ENCODE measurements at places on chromosomes 3 and 15. TPM values are rescaled to one million over a fixed set of nuclear protein-coding genes. Genes with fewer than 3 reads are reported as not detected.

DNA sequence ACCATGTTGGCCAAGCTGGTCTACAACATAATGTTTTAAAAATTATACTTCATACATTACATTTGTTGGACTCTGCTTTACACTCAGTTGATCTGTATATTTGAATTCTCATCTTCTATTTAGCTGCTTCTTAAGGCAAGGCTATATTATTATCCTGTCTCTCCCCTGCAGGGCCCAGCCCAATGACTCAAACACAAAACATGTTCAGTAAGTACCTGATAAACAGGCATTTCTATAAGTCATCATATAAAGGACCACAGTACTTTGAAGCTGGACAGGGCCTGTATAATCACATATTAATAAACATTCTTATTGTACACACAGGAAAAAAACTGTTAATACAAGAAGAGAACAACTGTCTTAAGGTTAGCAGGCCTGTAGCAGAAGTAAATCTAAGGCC lies 36.2 kb downstream of the NGLY1 start:
- no peak for DNase-seq

DNA sequence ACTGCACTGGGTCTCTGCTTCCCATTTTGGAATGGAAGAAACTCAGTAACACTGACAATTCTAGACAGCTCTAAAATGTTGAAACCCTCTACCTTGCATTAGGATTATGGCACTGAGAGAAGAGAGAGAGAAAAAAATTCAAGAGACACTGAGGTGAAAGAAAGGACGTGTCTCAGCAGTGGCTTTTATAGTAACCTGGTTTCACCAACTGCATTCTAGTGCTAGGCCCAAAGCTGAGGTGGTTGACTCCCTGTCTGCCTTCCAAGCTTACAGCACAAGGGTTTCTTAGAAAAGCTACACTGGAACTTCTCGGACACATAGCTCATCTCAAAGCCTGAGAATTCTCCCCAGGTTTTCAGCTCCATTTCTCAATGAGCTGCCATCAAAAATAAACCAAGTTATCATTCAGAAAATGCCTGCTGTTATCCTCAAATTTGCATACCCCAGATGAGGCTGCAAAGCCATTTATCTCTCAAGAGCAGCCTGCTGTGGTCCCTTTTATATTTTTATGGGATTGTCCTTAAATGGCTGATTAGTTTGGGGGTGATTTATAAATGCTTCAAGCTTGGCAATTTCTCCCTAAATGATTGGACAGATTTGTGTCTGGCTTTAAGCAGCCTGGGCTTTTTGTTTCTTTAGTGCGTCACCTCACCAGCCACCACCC lies 279.9 kb downstream of the EBLN2 start:
- DNase-seq, result no peak

The MORC1 gene
- not detected for total RNA-seq

The CPOX gene
- total RNA-seq, result 21.9 TPM

The ELP6 gene
- total RNA-seq, result 25.1 TPM

GRCh38 chr3:34020726-34021680 lies 222.6 kb downstream of the PDCD6IP start:
- DNase-seq, result no peak

GRCh38 chr15:99614749-99615288 lies 49.0 kb downstream of the MEF2A start:
- DNase-seq, result no peak

The GATA2 gene
- total RNA-seq, result 23.9 TPM

DNA sequence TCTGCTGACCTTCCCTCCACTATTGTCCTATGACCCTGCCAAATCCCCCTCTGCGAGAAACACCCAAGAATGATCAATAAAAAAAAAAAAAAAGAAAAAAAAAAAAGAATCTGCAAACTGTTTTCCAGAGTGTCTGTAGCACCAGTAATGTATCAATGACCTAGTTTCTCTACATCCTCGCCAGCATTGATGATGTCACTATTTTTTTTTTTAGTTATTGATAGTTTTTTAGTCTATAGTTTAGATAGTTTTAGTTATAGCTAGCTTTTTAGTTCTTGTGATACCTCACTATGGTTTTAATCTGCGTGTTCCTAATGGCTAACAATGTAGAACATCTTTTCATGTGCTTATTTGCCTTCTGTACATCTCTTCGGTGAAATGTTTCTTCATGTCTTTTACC lies 36.1 kb upstream of the XIRP1 start:
- DNase-seq, result no peak

- DNase-seq, result no peak
These were observed 68.6 kb upstream of the FAM174B start for GRCh38 chr15:92724144-92724543.

The SI gene
- 4.7 TPM for total RNA-seq

- DNase-seq, result no peak
These were observed 561.7 kb upstream of the SGO1 start for GRCh38 chr3:20747741-20748140.

The CACNA1D gene
- total RNA-seq, result 17.4 TPM

GRCh38 chr3:119356646-119357045 lies 62.5 kb downstream of the ARHGAP31 start:
- no peak for DNase-seq

- no peak for DNase-seq
These were observed 1.4 kb downstream of the MORF4L1 start for GRCh38 chr15:78873793-78874765.

- no peak for DNase-seq
These were observed 189.7 kb downstream of the MEX3B start for GRCh38 chr15:81856001-81856633.

DNA sequence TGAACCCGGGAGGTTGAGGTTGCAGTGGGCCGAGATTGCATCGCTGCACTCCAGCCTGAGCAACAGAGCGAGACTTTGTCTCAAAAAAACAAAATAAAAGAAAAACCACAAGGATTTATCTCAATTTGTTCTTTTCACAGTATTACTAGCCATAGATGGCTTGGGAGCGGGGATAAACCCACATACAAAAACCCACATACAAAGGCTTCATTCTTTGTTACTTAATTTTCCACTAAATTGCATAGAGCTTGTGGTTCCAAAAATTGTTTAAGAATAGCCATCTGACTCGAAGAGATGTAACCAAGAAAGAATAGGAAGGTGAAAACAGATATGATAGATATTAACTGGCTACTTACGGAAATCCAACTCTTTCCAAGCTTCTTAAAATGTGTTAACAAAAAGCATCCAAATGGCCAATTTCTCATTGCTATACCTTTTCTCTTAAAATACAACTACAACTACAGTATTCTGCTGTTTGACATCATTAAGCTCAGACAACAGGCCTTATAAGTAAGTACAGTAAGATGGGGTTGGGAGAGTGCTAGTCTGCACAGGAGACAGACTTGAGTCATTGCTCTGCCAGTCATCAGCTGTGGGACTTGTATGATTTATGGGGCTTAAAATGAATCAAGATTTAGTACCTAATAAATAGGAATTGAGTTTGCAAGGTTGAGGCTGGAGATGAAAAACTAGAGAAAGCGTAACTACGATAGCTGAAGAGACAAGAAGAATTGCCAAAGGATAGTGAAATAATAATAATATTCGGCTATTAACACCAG lies 96.6 kb upstream of the PLXND1 start:
- no peak for DNase-seq

- DNase-seq, result no peak
These were observed 45.5 kb downstream of the CBLB start for GRCh38 chr3:105823149-105823867.

GRCh38 chr3:117820658-117821299 lies 1111.2 kb downstream of the TUSC7 start:
- DNase-seq, result no peak

DNA sequence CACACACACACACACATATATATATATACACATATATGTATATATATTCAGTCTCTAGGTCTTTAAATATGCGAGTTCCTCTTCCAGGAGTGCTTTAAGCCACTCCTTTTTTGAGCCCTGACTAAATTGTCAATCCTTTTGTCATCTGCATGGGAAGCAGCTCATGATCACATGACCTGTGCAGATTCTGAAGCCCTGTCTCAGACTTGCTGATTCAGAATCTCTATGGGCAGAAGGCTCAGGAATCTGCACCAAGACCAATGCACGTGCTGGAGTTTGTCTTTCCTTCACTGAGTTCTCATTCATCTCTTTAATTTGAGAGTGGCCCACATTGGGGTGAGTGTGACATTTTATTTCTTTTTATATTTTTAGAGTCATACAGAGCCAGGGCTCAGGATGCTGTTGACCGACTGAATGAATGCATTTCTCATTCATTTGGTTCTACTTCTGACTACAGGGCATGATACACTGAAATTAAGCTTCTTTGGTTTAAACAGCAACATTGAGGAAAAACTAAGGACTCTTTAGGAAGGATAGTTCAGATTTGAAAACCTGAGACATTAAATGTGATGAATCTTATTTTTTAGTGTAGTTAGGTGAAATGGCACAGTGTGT lies 307.5 kb downstream of the EDEM1 start:
- no peak for DNase-seq

DNA sequence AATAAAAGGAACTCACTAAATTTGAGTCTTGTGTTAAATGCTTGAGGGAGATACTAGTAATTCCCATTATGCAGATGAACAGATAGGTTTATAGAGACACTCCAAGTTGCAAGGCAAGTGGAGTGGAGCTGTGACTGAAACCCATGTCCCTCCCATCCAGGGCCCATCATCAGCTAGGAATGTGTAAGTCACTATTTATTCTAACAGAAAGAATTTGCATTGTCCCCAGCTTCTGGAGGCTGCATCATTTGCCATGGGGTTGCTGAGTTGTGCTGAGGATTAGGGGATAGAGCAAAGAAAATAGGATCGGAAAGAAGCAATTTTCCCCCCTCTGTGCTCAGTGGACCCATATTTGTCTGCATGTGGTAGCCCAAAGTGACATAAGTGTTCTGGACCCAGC lies 197.4 kb upstream of the RGMA start:
- DNase-seq, result no peak

The SRPRB gene
- total RNA-seq, result 80.9 TPM

GRCh38 chr15:48798319-48798718 lies 12.6 kb downstream of the CEP152 start:
- no peak for DNase-seq

- no peak for DNase-seq
These were observed 2.5 kb downstream of the PIK3CA start for GRCh38 chr3:179150610-179151009.

DNA sequence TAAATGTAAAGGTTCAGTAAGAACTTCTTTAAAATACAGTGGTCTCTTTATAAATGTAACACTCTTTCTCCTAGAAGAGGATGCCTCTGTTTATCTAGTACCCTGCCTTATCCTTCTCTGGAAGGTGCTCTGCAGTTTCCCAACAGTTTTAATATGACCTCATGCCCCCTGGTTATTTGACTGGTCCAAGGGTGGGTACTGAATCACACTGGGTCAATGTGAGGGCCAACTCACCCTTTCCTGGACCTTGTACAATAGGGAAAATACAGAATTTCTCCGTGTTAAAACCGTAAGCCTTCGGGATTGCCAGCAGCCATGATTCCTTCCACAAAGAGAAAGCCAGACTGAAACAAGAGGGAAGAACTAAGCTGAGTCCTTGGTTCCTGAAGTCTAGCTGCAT lies 9.2 kb downstream of the DCBLD2 start:
- DNase-seq, result no peak

The SCG5 gene
- total RNA-seq, result 127 TPM

The NFKBIZ gene
- total RNA-seq, result 54.1 TPM

- no peak for DNase-seq
These were observed 182.4 kb downstream of the UACA start for GRCh38 chr15:70580958-70581357.

GRCh38 chr3:45955017-45955647 lies 11.9 kb downstream of the CXCR6 start:
- DNase-seq, result no peak

DNA sequence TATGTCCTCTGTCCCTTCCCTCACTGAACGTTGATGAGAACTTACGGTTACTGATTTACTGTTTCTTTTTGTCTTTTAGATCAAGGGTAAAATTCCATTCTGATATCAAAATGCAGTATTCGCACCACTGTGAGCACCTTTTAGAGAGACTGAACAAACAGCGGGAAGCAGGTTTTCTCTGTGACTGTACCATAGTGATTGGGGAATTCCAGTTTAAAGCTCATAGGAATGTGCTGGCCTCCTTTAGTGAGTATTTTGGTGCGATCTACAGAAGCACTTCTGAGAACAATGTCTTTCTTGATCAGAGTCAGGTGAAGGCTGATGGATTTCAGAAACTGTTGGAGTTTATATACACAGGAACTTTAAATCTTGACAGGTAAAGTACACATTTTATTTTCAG lies 990 bp downstream of the MYNN start:
- DNase-seq, result no peak

GRCh38 chr3:56951366-56951765 lies 109.1 kb upstream of the SPATA12 start:
- DNase-seq, result no peak
